ENCODE measurements at places on chromosomes 16 and 17.

GRCh38 chr17:79047291-79047920 is 23.4 kb downstream of the C1QTNF1 start:
- no peak for DNase-seq
- no peaks in the 10 kb centered on the region for H3K36me3 ChIP-seq
- H3K27me3 ChIP-seq, result peaks cover 9% of the 10 kb centered on the region
- H3K4me1 ChIP-seq, result no peaks in the 10 kb centered on the region
- no peak overlapping the region for H3K4me3 ChIP-seq

DNA sequence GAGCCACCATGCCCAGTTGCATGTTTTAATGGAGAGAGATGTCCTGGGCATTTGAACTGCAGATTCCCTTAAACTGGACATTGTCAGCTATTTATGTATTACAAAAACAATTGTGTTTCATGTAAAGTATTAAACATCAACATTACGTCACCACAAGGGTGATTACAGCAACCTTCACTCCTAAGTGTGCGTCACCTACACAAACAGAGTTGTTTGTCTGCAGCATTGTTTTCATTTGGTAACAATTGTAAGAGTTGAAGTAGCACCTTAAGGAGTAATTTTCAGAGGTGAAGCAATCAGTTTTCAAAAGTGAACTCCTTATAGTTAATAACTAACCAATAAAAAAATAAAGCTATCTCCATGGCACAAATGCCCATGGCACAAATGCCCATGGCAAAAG is 271.4 kb downstream of the IRX3 start:
- peaks cover 33% of the 10 kb centered on the region for H3K36me3 ChIP-seq
- DNase-seq, result no peak
- H3K4me3 ChIP-seq, result no peak overlapping the region
- no peaks in the 10 kb centered on the region for H3K4me1 ChIP-seq

- peaks cover 12% of the 10 kb centered on the region for H3K4me1 ChIP-seq
- no peaks in the 10 kb centered on the region for H3K36me3 ChIP-seq
- peaks cover 3% of the 10 kb centered on the region for H3K27me3 ChIP-seq
- no peak overlapping the region for H3K4me3 ChIP-seq
- DNase-seq, result no peak
Measured at GRCh38 chr16:87680272-87680644, 78.0 kb downstream of the JPH3 start.

GRCh38 chr17:45364531-45365390 is 47.9 kb upstream of the MAP3K14 start:
- H3K4me1 ChIP-seq, result no peaks in the 10 kb centered on the region
- no peak overlapping the region for H3K27ac ChIP-seq
- H3K4me3 ChIP-seq, result no peak overlapping the region
- no peak for DNase-seq
- H3K27me3 ChIP-seq, result peaks cover 8% of the 10 kb centered on the region
- H3K36me3 ChIP-seq, result no peaks in the 10 kb centered on the region

DNA sequence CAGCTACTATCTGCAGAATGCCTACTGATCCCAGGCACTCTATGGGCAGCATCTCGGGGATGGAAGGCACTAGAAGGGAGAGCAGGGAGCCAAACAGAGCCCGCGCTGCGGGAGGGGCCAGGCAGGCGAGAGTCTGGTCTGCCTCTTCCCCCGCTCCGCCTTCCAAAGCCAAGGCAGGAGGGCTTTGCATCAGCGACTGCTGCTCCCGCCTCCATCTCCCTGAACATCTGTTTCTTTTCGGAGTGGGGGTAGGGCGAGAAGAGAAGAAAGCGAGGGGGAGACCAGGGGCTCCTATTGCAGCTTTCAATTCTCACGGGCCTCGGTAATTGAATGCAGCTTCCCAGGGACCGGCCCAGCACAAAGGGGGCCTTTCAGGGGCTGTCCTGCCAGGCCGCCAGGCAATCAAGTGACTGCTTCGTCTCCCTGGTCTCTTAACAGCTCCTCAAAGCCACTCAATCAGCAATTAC is 31.4 kb upstream of the CDC42EP4 start:
- H3K4me3 ChIP-seq, result no peak overlapping the region
- no peak overlapping the region for H3K27ac ChIP-seq
- H3K36me3 ChIP-seq, result no peaks in the 10 kb centered on the region
- no peak for DNase-seq

DNA sequence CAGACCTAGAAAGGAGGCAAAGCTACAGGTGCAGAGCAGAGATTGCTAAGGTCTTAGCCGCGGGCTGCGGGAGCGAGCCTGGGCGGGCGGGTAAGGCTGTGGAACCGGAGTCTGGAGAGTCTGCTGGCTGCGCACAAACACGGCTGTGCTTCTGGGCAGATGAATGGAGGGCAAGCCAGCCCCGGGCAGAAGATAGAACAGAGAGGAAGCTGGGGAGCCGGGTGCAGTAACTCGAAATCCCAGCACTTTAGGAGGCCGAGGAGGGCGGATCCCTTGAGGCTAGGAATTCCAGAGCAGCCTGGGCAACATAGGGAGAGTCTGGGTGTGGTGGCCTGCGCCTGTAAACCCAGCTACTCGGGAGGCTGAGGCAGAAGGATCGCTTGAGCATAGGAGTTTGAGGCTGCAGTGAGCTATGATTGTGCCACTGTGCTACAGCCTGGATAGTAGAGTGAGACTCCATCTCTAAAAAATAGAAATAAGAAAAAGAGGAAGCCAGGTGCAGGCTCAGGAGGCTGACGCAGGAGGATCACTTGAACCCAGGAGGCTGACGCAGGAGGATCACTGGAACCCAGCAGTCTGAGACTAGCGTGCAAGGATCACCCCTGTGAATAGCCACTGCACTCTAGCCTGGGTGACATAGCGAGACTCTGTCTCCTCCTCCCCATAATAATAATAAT is 56.3 kb downstream of the PITPNC1 start:
- peaks cover 76% of the 10 kb centered on the region for H3K4me1 ChIP-seq
- H3K27me3 ChIP-seq, result no peaks in the 10 kb centered on the region
- H3K27ac ChIP-seq, result peak overlapping the region; percentile 60
- no peak overlapping the region for H3K4me3 ChIP-seq

DNA sequence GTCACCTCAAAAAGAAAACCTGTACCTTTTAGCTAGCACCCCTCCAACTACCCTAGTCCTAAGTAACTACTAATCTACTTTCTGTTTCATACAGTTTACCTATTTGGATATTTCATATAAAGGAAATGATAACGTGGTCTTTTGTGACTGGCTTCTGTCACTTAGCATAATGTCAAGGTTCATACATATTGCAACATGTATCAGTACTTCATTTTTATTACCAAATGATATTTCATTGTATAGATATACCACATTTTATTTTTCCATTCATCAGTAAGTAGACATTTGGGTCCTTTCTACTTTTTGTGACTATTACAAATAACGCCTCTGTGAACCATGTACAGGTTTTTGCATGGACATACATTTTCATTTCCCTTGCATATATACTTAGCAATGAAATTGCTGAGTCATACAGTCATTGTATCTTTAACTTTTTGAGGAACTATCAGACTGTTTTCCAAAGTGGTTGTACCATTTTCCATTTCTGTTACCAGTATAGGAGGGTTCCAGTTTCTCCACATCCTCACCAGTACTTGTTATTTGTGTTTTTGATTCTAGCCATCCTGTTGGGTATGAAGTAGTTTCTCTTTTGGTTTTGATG is 23.7 kb downstream of the MOSMO start:
- H3K36me3 ChIP-seq, result peaks cover 15% of the 10 kb centered on the region
- no peak overlapping the region for H3K27ac ChIP-seq
- DNase-seq, result no peak

GRCh38 chr16:65896448-65897153 is 469.9 kb upstream of the CDH5 start:
- H3K4me1 ChIP-seq, result no peaks in the 10 kb centered on the region
- no peak overlapping the region for H3K27ac ChIP-seq
- no peak overlapping the region for H3K4me3 ChIP-seq
- no peaks in the 10 kb centered on the region for H3K36me3 ChIP-seq
- DNase-seq, result no peak

Data from activated CD8-positive, alpha-beta T cell treated with anti-CD3 and anti-CD28 coated beads for 36 hours (primary cell).